OCI-LY7 (cell line): ENCODE measurements at places on chromosomes 2 and 18. TPM values are rescaled to one million over a fixed set of nuclear protein-coding genes. Genes with fewer than 3 reads are reported as not detected.

Gene SPDYA
- total RNA-seq = 1.2 and 1.7 TPM in 2 replicates

Gene TUBA3E
- not detected in 2 replicates for total RNA-seq

Gene VWC2L
- not detected in 2 replicates for total RNA-seq

Gene TMSB10
- 869 and 903 TPM in 2 replicates for total RNA-seq

Gene CTLA4
- not detected in 2 replicates for total RNA-seq

Gene MYO5B
- not detected in 2 replicates for total RNA-seq

Gene IL18RAP
- total RNA-seq = not detected in 2 replicates

Gene ZNF521
- total RNA-seq = 2.8 and 4.0 TPM in 2 replicates
